ENCODE measurements at places on chromosomes 5 and 9.

DNA sequence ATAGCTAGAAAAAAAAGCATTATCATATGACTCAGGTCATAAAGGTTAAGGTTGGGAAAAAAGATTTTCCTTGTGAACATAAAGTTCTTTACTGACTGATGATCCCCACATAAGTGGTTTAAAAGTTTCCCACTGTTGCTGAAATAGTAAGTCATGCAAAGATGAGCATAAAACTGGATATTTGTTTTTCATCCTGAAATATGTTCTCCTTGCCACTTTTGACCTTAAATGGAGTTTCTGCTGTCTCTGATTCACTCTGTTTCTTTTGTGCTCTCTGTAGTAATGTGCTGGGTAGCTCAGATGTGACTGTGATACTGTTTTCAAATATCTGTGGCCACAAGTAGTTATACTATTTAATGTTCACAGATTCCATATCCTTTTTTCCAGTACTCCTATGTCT, 162.5 kb upstream of the GAS1 start:
- DNase-seq: no peak

- no peak for DNase-seq
Observed at GRCh38 chr9:111236332-111236731, 93.7 kb downstream of the OR2K2 start.

DNA sequence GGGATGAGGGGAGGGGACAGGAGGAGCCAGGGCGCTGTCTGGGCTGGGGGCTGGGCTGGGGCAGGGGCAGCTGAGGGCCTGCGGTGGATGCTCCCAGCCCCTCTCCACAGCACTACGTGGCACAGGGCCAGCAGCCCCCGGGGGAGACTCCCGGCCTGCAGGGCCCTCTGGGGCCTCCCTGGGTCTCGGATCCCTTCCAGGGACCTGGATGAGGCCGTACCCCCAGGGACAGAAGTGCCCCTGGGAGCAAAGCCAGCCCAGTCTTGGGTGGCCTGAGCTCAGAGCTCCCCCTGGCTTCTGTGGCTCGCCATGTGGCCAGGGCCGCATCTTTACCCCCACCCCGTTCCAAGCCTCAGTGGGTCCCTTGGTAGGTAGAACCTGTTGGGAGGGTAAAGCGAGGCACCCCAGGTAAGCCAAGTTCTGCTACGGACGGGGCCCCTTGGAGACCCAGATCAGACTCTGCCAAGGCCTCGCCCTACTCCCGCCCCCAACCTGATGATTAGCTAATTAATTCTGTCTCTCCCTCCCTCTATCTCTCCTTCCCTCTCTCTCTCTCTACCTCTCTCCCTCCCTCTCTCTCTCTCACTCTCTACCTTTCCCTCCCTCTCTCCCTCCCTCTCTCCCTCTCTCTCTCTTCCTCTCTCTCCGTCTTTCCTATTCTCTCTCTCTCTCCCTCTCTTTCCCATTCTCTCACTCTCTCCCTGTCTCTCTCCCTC, 24.3 kb downstream of the KCNT1 start:
- no peak for DNase-seq

DNA sequence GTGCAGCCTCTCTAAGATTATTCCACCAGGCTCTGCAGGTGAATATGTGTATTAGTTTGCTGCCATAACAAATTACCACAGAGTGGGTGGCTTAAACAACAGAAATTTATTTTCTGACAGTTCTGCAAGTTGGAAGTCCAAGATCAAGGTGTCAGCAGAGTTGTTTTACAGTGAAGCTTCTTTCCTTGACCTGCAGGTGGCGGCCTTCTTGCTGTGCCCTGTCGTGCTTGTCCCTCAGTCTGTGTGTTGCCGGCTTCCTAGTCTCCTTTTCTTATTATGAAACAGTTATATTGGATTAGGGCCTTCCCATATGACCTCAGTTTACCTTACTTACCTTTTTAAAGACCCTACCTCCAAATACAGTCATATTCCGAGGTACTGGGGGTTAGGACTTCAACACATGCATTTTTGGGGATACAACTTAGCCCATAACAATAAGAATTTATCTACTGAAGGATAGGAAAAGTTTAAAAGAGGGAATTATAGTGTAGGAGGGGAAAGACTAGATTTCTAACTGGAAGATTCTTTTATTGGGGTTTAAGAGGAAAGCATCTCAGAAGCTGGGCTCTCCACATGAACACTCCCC, 97.4 kb downstream of the OSTF1 start:
- no peak for DNase-seq

GRCh38 chr5:126456217-126456820, 33.1 kb downstream of the GRAMD2B start:
- no peak for DNase-seq

GRCh38 chr5:59238126-59238902, 655.2 kb downstream of the PDE4D start:
- DNase-seq: no peak

DNA sequence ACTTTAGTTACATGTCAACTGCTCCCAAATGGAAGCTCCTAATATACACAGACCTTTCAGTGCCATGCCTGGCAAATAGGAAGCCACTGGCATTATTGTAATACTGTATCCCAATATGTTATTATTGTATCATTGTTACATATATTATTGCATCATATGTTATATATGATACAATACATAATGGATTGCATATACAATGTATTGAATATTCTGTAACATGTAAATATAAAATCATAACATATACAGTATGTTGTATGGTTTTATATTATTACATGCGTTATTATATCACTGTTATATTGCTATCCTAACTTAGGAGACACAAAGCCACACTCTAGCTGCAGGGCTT, 38.5 kb downstream of the RAPGEF1 start:
- no peak for DNase-seq

DNA sequence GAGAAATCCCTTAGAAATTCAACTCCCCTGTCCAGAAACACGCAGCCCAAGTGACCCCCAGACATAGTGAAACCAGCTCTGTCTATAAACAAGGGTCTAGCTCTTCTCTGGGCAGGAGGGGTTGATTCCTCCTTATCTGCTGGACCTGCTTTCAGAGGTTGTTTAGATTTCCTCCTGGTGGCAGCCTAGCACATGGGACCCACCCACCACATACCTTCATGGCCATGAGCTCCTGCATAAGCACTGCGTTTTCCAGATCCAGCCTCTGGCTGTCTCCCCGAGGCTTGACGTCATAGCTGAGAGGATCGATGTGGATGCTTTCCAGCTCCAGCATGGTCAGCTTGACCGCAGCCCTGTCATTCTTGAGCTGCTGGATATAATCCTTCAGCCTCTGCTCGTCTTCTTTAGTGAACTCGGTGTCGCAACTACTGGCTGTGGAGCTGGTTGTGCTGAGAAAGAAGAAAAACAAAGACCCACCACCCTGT, 77.0 kb downstream of the DCP2 start:
- no peak for DNase-seq

- DNase-seq: no peak
Observed at GRCh38 chr9:129562514-129562913, 58.4 kb downstream of the C9orf50 start.

DNA sequence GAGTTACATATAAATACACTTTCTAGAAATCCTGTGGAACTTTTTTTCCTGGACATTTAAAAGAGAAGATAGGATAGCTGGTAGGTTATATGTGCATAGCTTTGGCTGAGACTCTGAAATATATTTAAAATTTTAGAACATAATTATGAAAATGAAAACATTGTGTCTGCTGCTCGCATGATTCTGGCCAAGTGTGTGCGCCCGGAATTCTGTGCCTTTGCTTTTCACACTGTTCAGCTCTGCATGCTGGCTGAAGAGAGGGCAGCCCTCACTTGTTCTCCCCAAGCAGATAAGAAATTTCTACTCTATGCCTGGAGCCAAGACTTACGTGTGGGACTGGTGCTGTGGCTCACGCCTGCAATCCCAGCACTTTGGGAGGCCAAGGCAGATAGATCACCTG, 153.9 kb downstream of the MED10 start:
- DNase-seq: no peak

DNA sequence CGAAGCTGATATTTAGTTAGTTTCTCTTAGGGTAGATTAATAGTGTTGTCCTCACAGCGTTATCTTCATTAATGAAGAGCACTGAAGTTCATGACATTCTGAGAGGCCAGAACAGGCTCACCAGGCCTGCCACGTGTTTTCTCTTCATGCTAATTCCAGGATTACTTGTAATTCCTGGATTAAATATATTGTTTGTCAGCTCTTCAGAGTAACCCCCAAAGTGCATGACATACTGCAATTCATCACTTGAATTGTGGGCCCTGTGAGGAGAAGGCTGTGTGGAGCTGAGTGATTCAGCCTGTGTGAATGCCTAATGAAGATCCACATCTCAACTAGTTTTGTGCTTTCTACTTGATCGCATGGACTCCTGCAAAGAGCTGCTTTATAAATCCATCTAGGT, 401.0 kb upstream of the ADAMTSL1 start:
- no peak for DNase-seq

- DNase-seq: no peak
Observed at GRCh38 chr5:143213231-143213850, 190.1 kb downstream of the NR3C1 start.

DNA sequence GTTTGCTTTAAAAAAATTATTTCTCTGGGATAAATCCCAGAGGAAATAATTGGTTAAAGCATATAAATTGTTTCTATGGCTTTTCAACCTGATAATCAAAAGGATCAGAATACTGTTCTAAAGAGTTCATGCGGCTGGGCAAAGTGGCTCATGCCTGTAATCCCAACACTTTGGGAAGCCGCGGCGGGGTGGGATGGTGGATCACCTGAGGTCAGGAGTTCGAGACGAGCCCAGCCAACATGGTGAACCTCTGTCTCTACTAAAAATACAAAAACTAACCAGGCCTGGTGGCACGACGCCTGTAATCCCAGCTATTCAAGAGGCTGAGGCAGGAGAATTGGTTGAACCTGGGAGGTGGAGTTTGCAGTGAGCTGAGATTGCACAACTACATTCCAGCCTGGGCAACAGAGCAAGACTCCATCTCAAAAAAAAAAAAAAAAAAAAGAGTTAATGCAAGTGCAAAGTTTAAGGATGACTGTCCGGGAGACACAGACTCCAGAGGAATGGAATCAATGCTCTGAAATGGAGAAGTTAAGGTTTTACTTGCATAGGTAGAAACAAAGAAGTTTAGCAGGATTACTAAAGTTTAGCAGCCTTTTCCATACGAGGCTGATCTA, 16.6 kb upstream of the GRHPR start:
- no peak for DNase-seq

- DNase-seq: no peak
Observed at GRCh38 chr9:82991671-82992070, 71.3 kb downstream of the RASEF start.

DNA sequence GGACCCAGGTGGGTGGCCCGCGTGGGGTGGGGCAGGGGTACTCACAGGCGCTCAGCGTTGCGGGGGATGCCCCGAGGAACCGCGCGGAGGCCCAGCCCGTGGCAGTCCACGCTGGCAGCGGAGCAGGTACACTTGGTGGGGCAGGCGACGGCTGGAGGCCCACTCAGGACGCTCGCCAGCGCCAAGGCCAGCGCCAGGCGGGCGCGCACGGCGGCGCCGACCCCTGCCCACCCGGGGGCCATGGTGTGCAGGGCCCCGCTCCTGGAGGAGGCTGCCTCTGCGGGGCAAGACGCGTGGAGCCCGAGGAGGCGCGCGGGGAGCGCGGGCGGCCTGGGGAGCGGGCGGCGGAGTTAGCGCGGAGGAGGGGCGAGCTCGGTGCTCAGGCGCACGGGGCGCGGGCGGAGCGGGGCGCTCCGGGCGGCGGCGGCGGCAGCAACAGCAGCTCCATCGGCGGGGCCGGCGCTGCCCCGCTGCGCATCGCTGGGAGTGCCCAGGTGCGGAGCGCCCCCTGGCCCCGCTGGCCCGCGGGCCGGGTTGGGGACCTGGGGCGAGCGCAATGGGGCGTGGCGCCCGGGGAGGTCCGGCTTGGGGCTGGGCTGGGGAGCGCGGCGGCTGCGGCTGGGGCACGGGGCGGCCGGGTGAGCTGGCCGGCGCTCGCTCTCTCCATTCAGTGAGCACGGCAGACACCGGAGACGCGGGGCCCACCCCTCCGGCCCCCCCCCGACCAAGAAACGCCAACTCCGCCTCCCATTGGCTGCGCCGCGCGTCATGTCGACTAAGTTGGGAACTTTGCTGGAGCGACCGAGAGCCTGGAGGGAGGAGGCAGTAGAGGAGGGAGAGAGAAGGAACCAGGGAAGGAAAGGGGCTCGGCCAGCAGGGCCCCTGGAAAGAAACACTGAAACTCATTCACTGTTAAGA, at the start of gene SLIT3:
TSS of gene SLIT3 (minus strand) at position 672 of the 918 bp plus-strand sequence. CDS start at position 242, 430 bp downstream.
- peak; percentile 83 for DNase-seq

GRCh38 chr5:152592416-152592815, 187.3 kb upstream of the NMUR2 start:
- no peak for DNase-seq

GRCh38 chr9:136082496-136083361, 12.4 kb downstream of the NACC2 start:
- DNase-seq: no peak

- no peak for DNase-seq
Observed at GRCh38 chr5:79136618-79137017, 25.0 kb downstream of the BHMT start.

DNA sequence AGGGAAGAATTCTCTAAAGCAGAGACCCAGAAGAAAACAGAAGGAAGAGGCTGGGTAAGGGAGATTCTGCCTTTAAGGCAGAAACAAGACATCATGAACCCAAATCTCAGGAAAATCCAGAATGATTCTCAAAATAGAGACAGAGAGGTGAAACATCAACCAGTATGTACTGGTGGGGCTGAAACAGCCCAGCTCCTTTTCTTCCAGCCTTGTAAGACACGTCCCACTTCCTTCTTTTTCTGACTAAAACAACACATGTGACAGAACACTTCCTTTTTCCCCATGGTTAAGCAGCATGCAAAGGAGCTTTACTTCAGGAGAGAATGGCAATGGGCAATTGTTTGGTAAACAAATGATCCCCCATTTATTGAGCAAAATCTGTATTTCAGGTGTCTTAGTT, 230.8 kb upstream of the NR4A3 start:
- DNase-seq: no peak

- DNase-seq: no peak
Observed at GRCh38 chr5:91727463-91727862, 344.3 kb upstream of the ARRDC3 start.

DNA sequence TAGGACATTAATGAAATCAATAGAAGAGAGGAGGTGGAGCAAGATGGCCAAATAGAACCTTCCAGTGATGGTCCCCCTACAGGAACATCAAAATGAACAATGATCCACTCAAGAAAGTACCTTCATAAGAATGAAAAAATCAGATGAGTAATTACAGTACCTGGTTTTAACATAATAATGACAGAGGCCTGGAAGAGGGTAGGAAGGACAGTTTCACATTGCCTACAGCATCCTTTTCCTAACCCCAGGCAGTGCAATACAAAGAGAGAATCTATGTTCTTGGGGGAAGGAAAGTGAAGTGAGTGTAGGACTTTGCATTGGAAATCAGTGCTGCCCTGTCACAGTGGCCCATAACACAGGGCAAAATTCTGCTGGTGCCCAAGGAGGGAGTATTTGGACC, 81.2 kb upstream of the SPTLC1 start:
- no peak for DNase-seq
